NCI-H226 (cell line): ENCODE measurements at places on chromosomes 6 and 20.

DNA sequence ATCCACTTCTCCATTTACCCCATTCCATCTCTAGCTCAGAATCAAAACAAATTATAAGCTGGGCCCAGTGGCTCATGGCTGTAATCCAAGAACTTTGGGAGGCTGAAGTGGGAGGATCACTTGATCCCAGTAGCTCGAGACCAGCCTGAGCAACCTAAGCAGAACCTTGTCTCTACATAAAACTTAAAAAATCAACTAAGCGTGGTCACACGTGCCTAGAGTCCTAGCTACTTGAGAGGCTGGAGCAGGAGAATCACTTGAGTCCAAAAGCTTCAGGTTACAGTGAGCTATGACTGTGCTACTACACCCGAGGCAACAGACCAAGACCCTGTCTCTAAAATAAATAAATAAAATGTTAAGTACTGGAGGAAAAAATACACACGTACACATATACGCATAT is 74.7 kb upstream of the RUNX2 start:
- no peak for DNase-seq

- no peak for DNase-seq
Observed at GRCh38 chr6:63321821-63322220, 2.0 kb upstream of the LGSN start.

DNA sequence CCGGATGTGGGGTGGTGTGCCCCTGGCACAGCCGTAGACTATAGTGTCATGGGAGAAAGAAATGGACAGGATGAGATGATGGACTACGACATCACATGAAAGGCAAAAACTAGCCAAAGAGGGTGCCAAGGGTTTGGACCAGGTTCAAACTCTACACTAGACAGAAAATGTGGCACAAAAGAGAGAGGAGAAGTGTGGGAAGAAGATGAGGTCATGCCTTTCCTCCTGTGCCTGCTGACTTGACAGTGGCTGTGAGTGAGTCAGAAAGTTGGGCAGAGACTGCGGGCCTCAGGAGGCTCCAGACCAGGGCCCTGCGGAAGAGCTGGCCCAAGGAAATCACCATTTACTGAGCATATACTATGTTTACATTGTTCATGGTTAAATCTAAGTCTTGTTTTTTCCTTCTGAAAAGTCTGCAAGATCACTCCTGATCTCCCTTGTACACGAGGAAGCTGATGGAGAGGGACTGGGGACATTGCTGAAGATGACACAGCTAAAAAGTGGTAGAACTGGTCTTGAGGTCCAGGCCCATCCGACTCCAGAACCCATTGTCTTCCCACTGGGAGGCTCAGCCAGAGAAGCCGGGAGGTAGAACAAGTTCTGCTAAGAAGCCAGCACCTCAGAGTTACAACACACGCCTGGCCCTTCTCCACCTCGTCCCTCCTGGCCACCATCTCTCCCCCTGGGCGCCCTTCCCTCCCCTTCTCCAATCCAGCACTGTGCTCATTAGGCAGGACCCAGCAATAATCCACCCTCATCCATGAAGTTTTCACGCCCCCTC is 35.6 kb downstream of the CNKSR3 start:
- DNase-seq = peak; percentile 77

GRCh38 chr6:8110725-8111124 is 8.4 kb upstream of the EEF1E1 start:
- no peak for DNase-seq

DNA sequence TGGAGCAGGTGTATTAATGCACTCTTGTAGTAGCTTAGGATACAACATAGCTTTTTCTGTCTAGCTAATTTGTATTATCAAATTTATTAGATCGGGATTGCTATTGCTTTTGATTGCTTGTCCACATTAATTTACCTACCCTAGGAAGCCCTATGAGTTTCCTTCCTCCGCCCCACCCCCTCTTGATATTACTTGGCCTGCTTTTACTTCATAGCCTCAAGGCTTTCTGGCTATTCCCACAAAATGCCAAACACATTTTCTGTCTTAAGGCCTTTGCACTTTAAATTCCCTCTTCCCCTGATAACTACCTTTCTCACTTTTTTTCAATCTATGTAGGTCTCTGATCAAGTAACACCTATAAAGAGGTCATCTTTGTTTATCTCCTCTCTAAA is 99.1 kb upstream of the PRSS16 start:
- peak; percentile 14 for DNase-seq

- peak; percentile 80 for DNase-seq
Observed at GRCh38 chr20:34922654-34923381, 32.8 kb downstream of the GSS start.

GRCh38 chr6:163943607-163944385 is 529.3 kb downstream of the QKI start:
- no peak for DNase-seq

DNA sequence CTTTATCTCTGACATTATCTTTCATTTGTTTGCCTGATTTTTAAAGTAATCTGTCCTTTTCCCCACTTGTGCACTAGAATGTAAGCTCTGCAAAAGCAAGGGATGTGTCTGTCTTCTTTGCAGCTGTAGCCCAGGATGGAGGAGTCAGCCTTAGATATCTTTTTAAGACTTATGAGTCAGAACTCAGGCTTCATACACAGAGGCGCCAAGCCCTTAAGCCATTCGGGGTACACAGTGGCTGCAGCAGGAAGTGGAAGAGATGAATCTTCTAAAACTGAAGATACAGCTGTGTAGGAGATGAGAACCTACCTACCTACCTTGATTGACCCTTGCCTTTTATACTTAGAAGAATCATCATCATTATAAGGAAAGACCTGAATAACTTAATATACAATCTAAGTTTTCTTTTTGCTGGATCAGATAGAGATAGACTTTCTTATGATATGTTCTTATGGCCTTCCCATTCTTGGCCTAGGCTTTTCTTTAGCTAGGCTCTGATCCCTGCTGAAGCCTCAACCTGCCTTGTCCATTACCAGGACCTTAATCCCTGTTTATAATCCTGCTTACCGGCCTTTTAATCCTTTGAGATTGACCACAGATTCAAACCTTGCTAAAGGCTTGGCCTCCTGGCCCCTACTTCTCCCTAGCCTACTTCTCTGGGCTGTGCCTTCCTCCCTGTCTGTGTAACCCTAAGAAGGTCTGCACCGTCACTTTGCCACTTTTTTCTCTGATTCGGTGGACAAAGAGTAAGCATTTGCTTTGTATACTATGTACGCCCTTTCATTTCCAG is 304.5 kb downstream of the PRL start:
- DNase-seq = peak; percentile 88

GRCh38 chr20:61120595-61121515 is 131.2 kb upstream of the CDH4 start:
- peak; percentile 43 for DNase-seq

- no peak for DNase-seq
Observed at GRCh38 chr6:148313488-148313887, 29.1 kb upstream of the SASH1 start.

DNA sequence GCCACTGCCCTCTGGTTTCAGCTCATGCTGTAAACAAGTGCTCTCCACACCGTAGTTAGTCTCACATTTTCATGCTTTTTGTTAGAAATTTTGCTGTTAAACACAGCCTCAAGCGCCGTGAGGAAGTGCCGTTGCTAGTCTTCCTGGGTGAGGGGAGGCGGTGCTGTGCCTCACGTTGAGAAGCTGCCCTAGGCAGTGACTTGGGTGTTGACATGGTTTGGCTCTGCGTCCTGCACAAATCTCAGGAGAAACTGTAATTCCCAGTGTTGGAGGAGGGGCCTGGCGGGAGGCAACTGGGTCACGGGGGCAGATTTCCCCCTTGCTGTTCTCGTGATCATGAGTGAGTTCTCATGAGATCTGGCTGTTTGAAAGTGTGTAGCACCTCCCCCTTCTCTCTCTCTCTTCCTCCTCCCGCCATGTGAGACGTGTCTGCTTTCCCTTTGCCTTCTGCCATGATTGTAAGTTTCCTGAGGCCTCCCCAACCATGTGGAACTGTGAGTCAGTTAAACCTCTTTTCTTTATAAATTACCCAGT is 95.8 kb downstream of the ERMARD start:
- DNase-seq = no peak

DNA sequence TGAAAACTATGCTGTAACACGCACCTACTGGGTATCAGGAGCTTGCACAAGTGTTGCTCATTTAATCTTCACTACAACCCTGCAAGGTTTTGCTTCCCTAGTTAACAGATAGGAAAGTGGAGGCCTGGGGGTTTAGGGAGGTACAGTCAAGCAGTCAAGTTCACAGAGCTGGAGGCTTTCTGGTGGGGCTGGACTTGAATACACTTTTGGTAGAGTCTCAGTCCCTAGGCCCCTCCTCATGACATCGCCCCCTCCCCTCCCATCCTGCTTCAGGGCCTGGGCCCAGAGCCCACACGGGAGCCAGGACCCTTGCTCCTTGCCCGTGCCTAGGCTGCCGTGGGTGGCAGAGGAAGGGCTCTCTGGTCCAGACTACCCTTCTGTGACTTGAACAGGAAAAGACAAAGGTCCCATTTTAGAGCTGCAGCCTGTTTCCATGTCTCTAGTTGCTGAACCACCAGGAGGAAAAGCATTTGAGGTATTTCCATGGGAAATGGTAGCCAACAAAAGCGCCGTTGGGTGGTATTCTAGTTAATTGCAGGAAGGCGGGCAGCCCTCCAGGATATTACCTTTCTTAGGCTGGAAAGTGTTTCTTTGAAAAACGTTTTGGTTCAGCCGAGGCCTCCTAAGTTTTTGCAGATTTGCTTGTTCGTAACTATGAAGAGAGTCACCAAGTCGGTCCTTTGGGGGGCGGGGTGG is 84.9 kb downstream of the CDC5L start:
- DNase-seq = no peak

- peak; percentile 27 for DNase-seq
Observed at GRCh38 chr6:17156112-17156921, 54.5 kb downstream of the STMND1 start.

- DNase-seq = peak; percentile 71
Observed at GRCh38 chr20:57748601-57749130, 38.9 kb upstream of the PMEPA1 start.

DNA sequence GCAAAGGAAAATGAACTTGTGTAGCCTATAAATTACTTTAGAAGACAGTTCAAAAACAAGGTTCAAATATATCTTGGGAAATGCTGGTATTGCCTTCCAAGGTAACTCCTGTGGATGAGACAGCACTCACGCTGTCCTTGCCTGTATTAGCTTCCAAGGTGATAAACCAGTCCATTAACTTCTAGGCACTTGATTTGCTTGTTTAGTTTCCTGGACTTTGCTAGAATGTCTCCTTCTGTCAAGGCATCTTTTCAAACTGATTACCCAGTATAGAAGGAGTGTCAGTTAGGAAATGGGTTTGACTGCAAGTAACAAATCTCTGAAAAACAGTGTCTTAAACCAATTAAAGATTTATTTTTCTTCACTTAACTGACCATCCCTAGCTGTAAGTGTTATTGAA is 103.4 kb upstream of the SLC22A23 start:
- DNase-seq = no peak

DNA sequence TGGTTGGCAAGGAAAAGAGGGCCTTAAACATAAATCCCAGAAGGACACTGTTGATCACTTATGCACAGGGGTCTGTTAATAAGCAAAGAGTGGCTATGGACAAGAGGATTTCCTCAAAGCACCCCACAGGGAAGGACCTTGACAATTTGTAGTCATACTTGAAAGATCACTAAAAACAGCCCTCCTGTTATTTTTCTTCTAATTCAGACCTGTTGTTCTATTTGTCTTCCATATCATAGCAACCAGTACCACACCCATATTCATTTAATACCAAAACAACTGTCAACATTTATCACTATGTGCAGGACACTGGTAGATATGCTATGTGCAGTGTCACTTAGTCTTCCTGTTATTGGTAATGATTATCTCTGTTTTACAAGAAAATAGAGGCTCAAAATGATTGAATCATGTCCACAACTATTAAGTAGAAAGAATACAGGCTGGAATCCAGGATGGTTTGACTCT is 3.2 kb upstream of the DYNLRB1 start:
- DNase-seq = no peak

DNA sequence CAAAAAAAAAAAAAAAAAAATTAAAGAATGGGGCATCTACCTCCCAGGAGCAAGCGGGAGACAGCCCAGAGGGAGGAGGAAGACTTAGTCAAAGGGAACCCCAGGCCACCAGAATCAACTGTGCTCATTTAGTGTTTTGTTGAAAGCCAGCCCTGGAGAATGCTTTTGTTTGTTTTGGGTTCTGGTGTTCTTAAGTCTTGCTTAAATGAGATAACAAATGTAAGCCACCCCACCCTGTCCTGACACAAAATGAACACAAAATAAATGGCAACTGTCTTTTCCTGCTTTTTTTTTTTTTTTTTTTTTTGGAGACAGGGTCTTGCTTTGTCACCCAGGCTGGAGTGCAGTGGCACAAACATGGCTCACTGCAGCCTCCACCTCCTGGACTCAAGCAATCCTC is 165.0 kb upstream of the JARID2 start:
- no peak for DNase-seq

DNA sequence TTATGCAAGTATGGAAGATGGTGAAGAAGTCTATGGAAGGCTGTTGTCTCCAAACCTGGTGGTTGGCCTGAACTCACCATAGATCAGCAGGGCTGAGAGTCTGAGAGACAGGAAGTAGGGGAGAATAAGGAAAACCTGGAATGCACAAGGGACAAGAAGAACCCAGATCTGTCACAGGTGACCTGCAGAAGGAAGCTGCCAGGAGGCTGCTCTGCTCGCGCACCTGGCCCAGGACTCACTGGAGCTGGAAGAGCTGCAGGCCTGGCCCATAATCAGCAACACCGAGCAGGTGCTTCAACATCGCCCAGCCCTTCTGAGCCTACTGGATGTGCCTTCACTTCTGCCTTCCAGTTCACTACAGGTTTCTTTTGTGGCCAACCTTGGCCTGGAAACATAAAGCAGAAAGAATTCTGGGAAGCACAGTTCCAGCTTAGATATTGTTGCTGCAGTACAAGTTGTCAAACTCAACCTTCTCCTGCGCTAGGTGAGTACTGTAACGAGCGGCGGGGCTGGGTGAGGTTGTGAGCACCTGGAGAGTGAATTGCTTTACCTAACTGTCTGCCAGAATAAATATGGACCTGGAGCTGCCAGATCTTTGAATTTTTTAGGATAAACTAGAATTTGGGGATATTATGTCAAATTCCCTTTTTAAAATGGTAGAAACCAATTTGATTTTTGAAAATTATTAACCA is 82.4 kb downstream of the CDH26 start:
- no peak for DNase-seq

- DNase-seq = no peak
Observed at GRCh38 chr6:52221302-52221701, 23.0 kb downstream of the IL17F start.

DNA sequence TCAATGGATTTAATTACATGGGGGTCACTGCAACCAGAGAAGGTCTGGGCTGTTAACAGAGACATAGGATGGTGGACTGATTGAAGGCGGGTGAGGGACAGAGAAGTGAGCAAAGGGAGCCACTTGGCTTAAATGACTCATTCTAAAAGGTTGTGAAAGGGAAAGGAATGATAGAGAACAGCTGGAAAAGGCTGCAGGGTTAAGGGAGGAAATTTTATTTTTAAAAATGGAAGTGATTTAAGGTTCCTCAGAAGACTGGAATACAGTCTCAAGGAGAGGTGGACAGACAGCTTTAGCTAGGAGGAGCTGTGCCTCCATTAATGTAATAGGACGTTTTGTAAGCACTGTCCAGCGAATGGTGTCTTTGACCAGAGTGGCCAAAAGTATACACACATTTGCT is 46.7 kb downstream of the RGS17 start:
- DNase-seq = no peak

- DNase-seq = no peak
Observed at GRCh38 chr6:25016014-25016720, 80.4 kb upstream of the RIPOR2 start.

- no peak for DNase-seq
Observed at GRCh38 chr20:7503501-7503900, 436.8 kb downstream of the HAO1 start.

GRCh38 chr6:121666814-121667213 is 231.4 kb downstream of the GJA1 start:
- DNase-seq = peak; percentile 80
